ENCODE measurements at places on chromosomes 7 and 10. TPM values are rescaled to one million over a fixed set of nuclear protein-coding genes. Genes with fewer than 3 reads are reported as not detected.

Gene TAC1
- total RNA-seq = not detected

Gene ABHD11
- total RNA-seq = 92.4 TPM

- H3K4me3 ChIP-seq = no peak overlapping the region
- no peak overlapping the region for H3K27ac ChIP-seq
- no peaks in the 10 kb centered on the region for H3K36me3 ChIP-seq
- no peaks in the 10 kb centered on the region for H3K4me1 ChIP-seq
Measured at GRCh38 chr7:138030679-138031351, 28.9 kb upstream of the CREB3L2 start.

DNA sequence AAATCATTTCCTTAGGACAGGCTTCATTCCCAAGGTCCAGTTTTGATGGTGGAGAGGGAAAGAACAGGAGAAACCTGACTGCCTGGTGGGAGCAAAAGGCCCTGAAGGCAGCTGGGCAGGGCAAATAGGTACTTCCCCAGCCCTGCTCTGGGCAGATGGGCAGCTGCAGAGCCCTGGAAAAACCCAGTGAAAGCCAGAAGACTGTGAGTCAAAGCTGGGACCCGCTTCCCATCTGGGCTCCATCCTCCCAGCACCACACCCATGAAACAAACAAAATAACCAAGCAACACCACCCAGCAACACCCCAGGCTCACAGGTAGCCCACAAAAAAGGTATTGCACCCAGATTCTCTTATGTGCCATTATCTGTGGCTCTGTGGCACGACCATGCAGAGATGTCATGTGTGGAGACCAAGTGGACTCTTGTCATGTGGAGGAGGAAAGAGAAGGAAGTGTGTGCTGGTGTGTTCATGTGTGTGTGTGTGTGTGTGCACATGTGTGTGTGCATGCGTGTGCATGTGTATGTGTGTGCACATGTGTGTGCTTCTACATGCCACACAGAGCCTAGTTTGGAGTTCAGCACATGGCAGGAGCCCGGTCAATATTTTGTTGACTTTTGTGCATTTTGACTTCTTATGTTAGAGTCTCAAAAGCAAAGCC is 9.8 kb downstream of the CLRN3 start:
- H3K36me3 ChIP-seq = no peaks in the 10 kb centered on the region
- H3K27ac ChIP-seq = no peak overlapping the region
- H3K27me3 ChIP-seq = no peaks in the 10 kb centered on the region
- DNase-seq = no peak
- no peak overlapping the region for H3K4me3 ChIP-seq

DNA sequence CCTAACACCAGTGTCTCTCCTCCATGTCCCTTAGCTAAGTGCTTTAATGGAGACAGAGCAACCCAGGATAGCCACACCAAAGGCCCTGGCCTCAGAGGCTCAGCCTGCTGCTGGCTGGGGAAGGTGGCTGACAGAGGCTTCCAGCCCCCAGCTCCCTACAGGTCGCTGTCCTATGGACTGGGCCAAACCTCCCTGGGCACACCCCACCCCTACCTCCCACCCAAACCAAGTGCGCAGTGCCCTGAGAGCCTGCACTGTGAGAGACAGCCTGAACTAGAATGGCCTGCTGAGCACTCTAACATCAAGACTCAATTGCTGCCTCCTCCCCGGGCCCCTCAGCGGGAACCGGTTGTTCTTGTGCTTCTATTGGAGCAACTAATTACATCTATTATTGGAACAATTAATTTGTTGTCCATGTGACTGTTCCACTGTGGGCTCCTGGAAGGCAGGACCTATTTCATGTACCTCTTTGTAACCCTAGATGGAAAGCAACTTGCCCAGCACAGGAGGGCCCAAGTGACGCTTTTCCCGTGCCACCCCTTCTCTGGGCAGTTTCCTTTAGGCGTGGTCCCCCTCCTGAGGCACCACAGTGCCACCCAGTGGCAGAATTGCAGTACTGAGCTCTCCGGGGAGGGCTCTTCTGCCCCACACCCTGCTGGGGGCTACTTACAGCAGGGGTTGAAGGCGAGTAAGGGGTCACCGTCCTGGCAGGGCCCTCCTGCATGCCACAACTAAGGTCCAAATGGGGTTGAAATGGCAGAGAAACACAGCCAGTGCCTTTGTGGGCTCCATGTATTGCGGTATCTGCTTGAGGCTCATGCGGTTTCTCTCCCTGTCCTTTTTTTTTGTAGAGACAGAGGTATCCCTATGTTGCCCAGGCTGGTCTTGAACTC is 63.7 kb upstream of the WAPL start:
- H3K27ac ChIP-seq = peak overlapping the region; percentile 3
- no peaks in the 10 kb centered on the region for H3K27me3 ChIP-seq
- no peak overlapping the region for H3K4me3 ChIP-seq
- H3K36me3 ChIP-seq = no peaks in the 10 kb centered on the region
- peak; percentile 76 for DNase-seq

- H3K27me3 ChIP-seq = no peaks in the 10 kb centered on the region
- no peak overlapping the region for H3K4me3 ChIP-seq
- no peak overlapping the region for H3K27ac ChIP-seq
- H3K36me3 ChIP-seq = no peaks in the 10 kb centered on the region
Measured at GRCh38 chr7:73844131-73844547, 1.8 kb upstream of the METTL27 start.

GRCh38 chr7:68014031-68014736 is 1017.6 kb downstream of the TYW1 start:
- no peaks in the 10 kb centered on the region for H3K27me3 ChIP-seq
- H3K36me3 ChIP-seq = no peaks in the 10 kb centered on the region
- no peak for DNase-seq
- H3K27ac ChIP-seq = no peak overlapping the region
- H3K4me1 ChIP-seq = no peaks in the 10 kb centered on the region

Gene C7orf57
- not detected for total RNA-seq

DNA sequence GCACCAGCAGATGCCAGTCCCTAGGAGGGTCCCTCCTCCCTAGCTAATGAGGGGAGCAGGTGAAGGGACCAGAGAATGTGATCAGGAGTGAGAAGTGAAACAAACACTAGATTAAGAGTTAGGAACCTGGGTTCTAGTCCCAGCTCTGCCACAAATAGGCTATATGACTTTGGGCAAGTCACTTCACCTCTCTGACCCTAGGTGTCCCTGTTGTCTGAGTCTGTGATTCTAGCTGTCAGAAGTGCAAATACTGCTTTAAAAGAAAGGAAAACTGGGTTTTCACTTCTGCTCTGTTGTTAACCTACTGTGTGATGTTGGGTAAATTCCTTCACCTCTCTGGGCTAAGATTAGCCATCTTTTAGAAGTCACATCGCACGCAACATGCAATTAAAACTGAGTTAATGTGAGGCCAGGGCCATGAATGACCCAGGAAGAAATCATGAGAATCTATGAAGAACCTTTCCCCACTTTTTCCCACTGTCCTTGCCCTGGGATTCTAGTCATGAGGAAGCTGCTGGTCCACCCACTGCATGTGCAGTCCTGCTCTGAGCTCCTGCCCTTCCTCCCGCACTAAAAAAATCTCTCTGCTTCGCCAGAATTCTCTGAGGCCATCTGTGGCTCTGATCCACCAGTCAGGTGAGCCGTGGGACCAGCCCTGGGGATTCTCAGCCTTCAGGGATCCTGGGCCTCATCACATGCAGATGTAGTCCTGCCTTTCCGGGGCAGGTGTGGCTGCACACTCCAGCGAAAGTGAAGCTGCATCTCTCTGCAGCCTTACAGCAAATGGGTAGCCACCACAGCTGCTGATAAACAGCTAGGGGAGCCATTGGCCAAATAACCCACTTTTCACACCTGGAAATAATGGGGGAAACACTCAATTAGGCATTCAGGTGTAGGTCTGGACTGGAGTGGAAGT is 181.7 kb downstream of the PLXNA4 start:
- H3K36me3 ChIP-seq = no peaks in the 10 kb centered on the region
- H3K27me3 ChIP-seq = no peaks in the 10 kb centered on the region
- no peak overlapping the region for H3K4me3 ChIP-seq
- no peak for DNase-seq
- no peaks in the 10 kb centered on the region for H3K4me1 ChIP-seq
- no peak overlapping the region for H3K27ac ChIP-seq

Gene SPDYE1
- total RNA-seq = not detected

DNA sequence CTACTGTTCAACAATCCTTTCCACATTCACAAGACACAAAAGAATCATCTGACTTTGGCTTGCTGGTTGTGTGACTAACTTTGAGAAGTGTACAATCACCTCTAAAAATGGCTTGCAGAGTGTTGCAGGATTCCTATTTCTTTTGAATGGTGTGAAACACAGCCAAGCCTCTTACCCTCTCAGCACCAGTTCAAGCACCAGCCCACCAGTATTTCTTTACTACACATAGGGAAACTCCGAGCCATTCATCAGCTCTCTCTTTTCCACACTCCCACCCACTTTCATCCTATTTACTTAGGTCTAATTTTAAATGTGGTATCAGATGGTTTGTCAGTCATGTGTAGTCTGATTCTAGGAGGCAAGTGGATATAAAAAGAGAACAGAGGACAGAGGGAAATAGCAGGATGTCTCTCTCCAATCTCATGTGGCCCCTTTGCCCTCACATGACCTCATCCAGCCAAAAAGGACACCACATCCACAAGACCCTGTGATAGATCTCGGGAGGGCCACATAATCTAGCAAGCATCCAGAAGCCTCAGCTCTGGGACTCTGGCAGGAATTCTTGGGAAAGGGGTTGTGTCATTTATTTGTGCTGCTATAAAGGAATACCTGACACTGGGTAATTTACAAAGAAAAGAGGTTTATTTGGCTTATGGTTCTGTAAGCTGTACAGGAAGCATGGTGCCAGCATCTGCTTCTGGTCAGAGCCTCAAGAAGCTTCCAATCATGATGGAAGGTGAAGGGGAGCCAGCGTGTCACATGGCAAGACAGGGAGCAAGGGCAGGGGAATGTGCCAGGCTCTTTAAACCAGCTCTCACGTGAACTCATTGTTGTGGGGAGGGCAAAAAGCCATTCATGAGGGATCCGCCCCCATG is 66.8 kb upstream of the NEBL start:
- H3K27ac ChIP-seq = no peak overlapping the region
- no peaks in the 10 kb centered on the region for H3K27me3 ChIP-seq
- H3K4me1 ChIP-seq = no peaks in the 10 kb centered on the region
- H3K4me3 ChIP-seq = no peak overlapping the region
- H3K36me3 ChIP-seq = no peaks in the 10 kb centered on the region

- H3K27ac ChIP-seq = no peak overlapping the region
- H3K4me3 ChIP-seq = no peak overlapping the region
- DNase-seq = no peak
- H3K36me3 ChIP-seq = no peaks in the 10 kb centered on the region
Measured at GRCh38 chr10:61454541-61454940, 1.4 kb upstream of the TMEM26 start.

Gene TAS2R5
- 5.0 TPM for total RNA-seq

Gene PRSS1
- total RNA-seq = not detected

GRCh38 chr7:30474893-30475292 is 3.7 kb downstream of the NOD1 start:
- peaks cover 50% of the 10 kb centered on the region for H3K4me1 ChIP-seq
- DNase-seq = no peak
- H3K27me3 ChIP-seq = no peaks in the 10 kb centered on the region
- no peak overlapping the region for H3K27ac ChIP-seq
- no peaks in the 10 kb centered on the region for H3K36me3 ChIP-seq
- H3K4me3 ChIP-seq = no peak overlapping the region

GRCh38 chr7:7989616-7990440 is 21.2 kb downstream of the GLCCI1 start:
- H3K27me3 ChIP-seq = no peaks in the 10 kb centered on the region
- no peaks in the 10 kb centered on the region for H3K36me3 ChIP-seq
- no peaks in the 10 kb centered on the region for H3K4me1 ChIP-seq
- no peak for DNase-seq
- peak overlapping the region; percentile 3 for H3K4me3 ChIP-seq
- no peak overlapping the region for H3K27ac ChIP-seq

GRCh38 chr10:105700218-105700617 is 1059.1 kb downstream of the SORCS3 start:
- no peaks in the 10 kb centered on the region for H3K27me3 ChIP-seq
- no peak overlapping the region for H3K27ac ChIP-seq
- no peaks in the 10 kb centered on the region for H3K4me1 ChIP-seq
- DNase-seq = no peak

GRCh38 chr10:77641788-77642397 is 4.3 kb upstream of the KCNMA1 start:
- DNase-seq = peak; percentile 60
- H3K4me1 ChIP-seq = no peaks in the 10 kb centered on the region

Gene NUB1
- 66.4 TPM for total RNA-seq

Gene SCIN
- total RNA-seq = 197 TPM

- no peaks in the 10 kb centered on the region for H3K36me3 ChIP-seq
- H3K27ac ChIP-seq = no peak overlapping the region
- DNase-seq = no peak
- H3K4me3 ChIP-seq = no peak overlapping the region
- H3K4me1 ChIP-seq = peaks cover 14% of the 10 kb centered on the region
Measured at GRCh38 chr7:41882256-41882655, 179.4 kb upstream of the INHBA start.

DNA sequence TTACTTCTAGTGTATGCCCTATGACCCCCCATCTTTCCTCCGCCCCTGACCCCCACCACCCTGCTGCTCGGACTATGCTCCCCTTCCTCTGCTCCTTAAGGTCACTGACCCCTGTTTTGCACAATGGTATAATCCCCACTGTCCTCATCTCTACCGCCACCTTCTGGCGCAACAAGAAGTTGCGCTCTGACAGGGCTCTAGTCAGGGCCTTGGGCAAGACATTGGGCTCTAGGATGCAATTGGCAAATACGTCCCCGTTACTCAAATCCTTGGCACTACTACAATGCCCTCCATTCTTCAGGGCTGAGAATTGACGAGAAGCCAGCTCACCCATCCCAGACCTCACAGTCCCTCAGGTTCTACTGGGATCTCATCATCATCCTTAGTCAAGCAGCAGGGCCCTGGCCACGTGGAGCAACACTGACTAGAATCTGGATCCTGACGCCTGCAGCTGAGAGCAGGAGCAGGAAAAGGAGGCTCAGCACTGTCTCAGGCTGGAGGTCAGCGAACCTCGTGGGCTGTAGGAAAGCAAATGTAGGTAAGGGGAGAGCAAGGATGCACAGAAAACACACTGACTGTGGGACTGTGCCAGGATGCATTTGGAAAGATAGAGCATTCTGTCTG is 10.6 kb downstream of the LRIT2 start:
- no peaks in the 10 kb centered on the region for H3K27me3 ChIP-seq
- H3K4me3 ChIP-seq = no peak overlapping the region
- no peaks in the 10 kb centered on the region for H3K36me3 ChIP-seq
- DNase-seq = no peak

DNA sequence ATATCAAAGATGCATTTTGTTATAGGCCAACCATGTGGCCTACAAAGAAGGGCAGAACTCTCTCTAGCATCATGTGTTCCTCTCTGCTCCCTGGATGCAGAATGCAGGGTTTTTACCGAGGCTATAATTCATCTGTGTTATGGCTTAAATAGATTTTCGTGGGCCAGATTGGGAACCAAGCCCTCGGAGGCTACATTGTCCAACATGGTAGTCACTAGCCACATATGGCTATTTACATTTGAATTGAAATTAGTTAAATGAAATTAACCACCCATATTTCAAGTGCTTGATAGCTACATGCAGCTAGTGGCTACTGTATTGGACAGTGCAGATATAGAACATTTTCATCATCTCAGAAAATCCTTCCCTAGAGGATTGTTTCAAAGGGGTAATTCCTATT is 2.8 kb downstream of the PLCE1 start:
- no peak overlapping the region for H3K27ac ChIP-seq
- no peak overlapping the region for H3K4me3 ChIP-seq
- H3K27me3 ChIP-seq = no peaks in the 10 kb centered on the region
- H3K36me3 ChIP-seq = no peaks in the 10 kb centered on the region

Gene CHRM2
- not detected for total RNA-seq
